Activated CD4-positive, alpha-beta T cell treated with anti-CD3 and anti-CD28 coated beads, Interleukin-2, amount 50 U/mL, for 4 hours (primary cell): ENCODE measurements at places on chromosomes 11 and 22.

- no peak for DNase-seq
These were observed 591.2 kb downstream of the OPCML start for GRCh38 chr11:132941024-132941646.

- no peak for DNase-seq
These were observed 8.2 kb upstream of the BACE1-AS start for GRCh38 chr11:117282956-117283355.

DNA sequence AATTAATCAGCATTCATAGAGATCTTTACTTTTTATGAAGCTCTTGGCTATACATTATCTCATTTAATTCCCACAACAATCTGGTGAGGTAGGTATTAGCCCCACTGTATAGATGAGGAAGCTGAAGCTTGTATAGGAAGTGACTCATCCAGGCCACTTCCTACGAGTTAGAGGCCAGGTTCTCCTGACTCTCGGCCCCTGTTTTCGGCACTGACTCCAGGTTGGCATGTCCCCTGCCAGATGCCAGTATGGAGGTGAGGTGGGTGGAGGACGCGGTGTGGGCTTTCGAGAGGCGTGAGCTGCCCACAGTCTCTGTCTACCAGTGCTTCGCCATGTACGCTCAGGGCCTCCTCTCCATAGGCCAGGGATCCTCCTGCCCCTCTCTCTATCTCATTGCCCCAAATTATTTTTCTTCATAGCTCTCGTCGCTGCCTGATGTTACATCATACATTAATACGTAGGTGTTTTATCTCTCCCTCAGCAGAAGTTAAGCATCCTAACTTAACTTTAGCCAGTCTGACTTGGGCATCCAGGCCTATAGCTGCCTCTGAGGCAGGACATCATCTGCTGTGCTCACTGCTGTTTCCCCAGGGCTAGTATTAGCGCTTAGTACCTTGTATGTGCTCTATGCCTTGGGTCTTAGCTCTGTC is 9.0 kb downstream of the DGAT2 start:
- DNase-seq, result no peak

DNA sequence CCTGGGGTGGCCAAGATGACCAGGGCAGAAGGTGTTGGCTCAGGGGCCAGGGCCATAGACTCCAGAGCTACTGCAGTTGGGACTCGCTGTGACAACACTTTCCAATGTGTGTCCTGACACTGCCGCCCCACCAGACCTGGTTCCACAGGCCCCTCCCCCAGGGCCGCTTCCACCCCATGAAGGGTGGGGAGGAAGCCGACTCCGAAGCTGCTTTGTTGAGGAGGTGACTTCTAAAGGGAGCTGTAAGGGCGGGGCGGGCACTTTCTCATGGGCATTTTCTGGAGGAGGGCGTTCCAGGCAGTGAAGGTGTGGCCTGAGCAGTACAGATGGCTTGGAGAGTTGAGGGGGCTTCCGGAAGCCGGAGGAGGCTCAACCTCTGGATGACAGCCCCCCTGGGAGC is 6.3 kb downstream of the FGF3 start:
- DNase-seq, result no peak
